ENCODE measurements at places on chromosomes 16 and 17. TPM values are rescaled to one million over a fixed set of nuclear protein-coding genes. Genes with fewer than 3 reads are reported as not detected.

- H3K27me3 ChIP-seq = no peaks in the 10 kb centered on the region
- no peaks in the 10 kb centered on the region for H3K36me3 ChIP-seq
- no peak overlapping the region for H3K27ac ChIP-seq
- H3K4me1 ChIP-seq = no peaks in the 10 kb centered on the region
- DNase-seq = no peak
Measured at GRCh38 chr16:6709736-6710135, 622.9 kb upstream of the RBFOX1 start.

GRCh38 chr17:8488491-8488890 lies 52.8 kb downstream of the NDEL1 start:
- DNase-seq = no peak
- no peak overlapping the region for H3K27ac ChIP-seq
- no peaks in the 10 kb centered on the region for H3K27me3 ChIP-seq
- H3K36me3 ChIP-seq = peaks cover 16% of the 10 kb centered on the region
- no peaks in the 10 kb centered on the region for H3K4me1 ChIP-seq

- no peaks in the 10 kb centered on the region for H3K4me1 ChIP-seq
- H3K27me3 ChIP-seq = peaks cover 11% of the 10 kb centered on the region
- DNase-seq = no peak
- no peaks in the 10 kb centered on the region for H3K36me3 ChIP-seq
Measured at GRCh38 chr17:55895112-55895759, 144.4 kb downstream of the PCTP start.

DNA sequence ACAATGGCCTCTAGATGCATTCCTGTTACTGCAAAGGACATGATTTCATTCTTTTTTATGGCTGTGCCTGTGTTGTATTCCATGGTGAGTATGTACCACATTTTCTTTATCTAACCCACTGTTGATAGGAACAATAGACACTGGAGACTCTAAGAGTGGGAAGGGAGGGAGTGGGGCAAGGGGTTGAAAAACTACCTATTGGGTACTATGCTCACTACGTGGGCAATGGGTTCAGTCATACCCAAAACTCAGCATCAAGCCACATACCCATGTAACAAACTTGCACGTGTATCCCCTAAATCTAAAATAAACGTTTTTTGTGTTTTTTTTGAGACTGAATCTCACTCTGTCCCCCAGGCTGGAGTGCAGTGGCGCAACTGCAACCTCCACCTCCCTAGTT lies 47.1 kb upstream of the SCNN1B start:
- no peak for DNase-seq
- H3K4me3 ChIP-seq = no peak overlapping the region
- peaks cover 2% of the 10 kb centered on the region for H3K27me3 ChIP-seq
- H3K4me1 ChIP-seq = no peaks in the 10 kb centered on the region
- H3K27ac ChIP-seq = no peak overlapping the region

- H3K27me3 ChIP-seq = no peaks in the 10 kb centered on the region
- H3K4me1 ChIP-seq = peaks cover 38% of the 10 kb centered on the region
- H3K36me3 ChIP-seq = peaks cover 42% of the 10 kb centered on the region
- H3K27ac ChIP-seq = no peak overlapping the region
- H3K4me3 ChIP-seq = no peak overlapping the region
- DNase-seq = no peak
Measured at GRCh38 chr17:57309479-57309878, 53.2 kb downstream of the MSI2 start.

- H3K36me3 ChIP-seq = peaks cover 20% of the 10 kb centered on the region
- peaks cover 4% of the 10 kb centered on the region for H3K27me3 ChIP-seq
- DNase-seq = peak; percentile 33
- peak overlapping the region; percentile 91 for H3K4me3 ChIP-seq
Measured at GRCh38 chr17:49676276-49676868, 1.5 kb downstream of the SPOP start.

The TMEM235 gene
- total RNA-seq = not detected

The ARHGDIG gene
- not detected for total RNA-seq

The ZNF785 gene
- total RNA-seq = 19.2 TPM

The SEZ6L2 gene
- total RNA-seq = 0.32 TPM

Data from activated T-helper 1 cell treated with anti-CD3 and anti-CD28 coated beads, Interleukin-12 subunit alpha, Interleukin-12 subunit beta, Interleukin-2, Interleukin-4 antibody, amounts not matched to agents 30 ng/mL and 10 ng/mL and 1 ng/mL, durations not matched to agents 14 hours and 24 hours and 36 hours (primary cell).